ENCODE measurements at places on chromosomes 4 and X.

- DNase-seq, result no peak
These were observed 81.4 kb downstream of the TMEM131L start for GRCh38 chr4:153547520-153547919.

- no peak for DNase-seq
These were observed 15.2 kb downstream of the PDLIM3 start for GRCh38 chr4:185520119-185520518.

GRCh38 chr4:86909546-86910295, 17.5 kb upstream of the C4orf36 start:
- DNase-seq, result no peak

DNA sequence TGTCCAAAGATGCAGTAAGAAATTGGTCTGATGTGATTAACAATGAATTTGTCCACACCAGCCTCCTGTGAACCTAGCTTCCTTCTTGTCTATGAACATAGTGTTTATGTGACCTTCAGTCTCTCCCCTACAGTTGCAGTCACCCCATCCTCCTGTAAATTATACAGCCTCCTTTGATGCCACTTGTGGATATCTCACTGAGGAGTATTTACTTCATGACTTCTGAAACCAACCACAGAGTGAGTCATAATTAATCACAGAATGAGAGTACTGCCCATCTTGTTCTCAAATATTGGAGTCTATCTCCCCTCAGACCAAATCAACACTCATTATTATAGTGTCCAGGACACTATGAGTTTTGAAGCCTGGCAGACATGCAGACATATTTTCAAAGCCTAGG, 27.3 kb upstream of the XAGE2 start:
- DNase-seq, result no peak

- DNase-seq, result no peak
These were observed 44.9 kb downstream of the SH3RF1 start for GRCh38 chr4:169225812-169226211.

GRCh38 chrX:121479406-121479805, 432.0 kb downstream of the GLUD2 start:
- no peak for DNase-seq

DNA sequence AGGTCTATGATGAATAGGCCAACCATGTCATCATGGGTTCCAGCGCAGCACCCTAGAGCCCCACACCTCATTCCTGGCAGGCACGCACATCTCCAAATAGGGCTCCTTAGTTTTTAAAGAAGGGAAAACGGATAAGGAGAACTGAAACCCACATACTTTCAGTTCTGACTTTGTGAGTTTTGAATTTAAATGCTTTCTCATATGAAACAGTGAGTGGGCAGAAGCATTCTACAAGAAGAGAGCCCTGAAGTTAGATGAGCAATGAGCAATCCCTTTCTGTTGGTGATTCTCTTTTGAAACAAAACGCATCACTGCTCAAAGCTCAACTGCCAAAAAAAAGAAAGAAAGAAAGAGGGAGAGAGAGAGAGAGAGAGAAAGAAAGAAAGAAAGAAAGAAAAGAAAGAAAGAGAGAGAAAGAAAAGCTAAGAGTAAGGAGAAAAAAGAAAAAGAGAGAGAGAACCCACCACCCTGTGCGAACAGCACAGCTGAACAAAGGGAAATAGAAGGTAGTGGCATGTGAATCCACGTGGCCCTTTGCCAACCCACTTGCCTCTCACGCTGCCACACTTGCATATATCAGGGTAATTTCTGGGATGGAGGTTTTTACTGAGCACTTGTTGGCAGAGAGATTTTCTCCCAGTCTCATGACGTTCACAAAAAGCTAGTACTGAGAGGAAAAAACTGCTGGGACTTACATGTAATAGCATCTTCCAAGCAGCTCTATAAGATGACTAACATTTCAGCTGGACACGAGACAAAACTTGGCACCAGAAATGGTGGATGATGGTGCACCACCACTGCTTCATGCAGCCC, 31.0 kb downstream of the TMSB4X start:
- DNase-seq, result no peak

GRCh38 chr4:180391613-180392012, 1851.6 kb upstream of the TENM3 start:
- DNase-seq, result no peak

GRCh38 chr4:8770518-8771257, 101.0 kb downstream of the HMX1 start:
- no peak for DNase-seq

- no peak for DNase-seq
These were observed 352.9 kb downstream of the RAPGEF2 start for GRCh38 chr4:159455675-159456237.

DNA sequence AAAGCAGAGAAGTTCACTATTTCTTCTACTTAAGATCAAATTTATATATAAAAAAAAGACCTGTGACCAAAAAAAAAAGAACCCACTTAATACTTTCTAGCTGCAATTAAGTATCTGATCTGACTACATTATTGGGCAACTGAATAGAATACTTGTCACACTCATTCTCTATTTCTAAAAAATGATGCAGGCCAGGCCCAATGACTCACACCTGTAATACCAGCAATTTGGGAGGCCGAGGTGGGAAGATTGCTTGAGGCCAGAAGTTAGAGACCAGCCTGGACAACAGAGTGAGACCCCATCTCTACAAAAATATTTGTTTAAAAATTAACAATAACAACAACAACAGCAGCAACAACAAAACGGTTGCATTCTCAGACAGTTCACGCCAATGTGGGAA, 108.8 kb upstream of the BMP2K start:
- no peak for DNase-seq

DNA sequence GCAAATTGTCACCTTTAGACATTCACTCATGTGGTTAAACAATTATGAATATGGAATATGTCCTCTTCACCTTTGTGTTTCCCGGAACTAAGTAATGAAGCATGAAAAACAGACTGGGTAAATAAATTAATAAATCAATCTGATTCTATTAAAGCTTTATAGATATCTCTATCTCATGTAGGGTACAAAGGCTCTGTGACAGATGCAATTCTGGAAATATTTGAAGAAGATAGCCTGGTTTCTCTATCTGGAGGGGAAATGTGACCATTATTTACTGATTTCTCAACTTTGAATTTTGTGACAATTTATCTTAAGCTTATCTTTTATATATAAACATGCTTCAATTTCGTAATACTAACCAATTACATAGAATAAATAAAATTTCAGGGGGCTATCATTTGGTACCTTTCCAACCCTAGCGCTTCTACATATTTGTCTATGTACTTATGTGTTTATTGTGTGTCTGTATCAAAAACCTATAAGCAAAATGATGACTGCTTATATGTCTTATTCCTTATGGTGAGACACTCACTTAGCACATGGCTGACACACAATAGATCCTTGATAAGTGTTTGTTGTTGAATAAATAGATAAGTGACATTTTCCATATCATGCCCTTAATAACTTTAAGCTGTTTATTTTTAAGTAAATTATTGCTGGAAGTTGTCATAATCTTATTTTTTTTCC, 9.9 kb downstream of the CTSO start:
- DNase-seq, result no peak
